ENCODE measurements at places on chromosomes 13 and 19.

DNA sequence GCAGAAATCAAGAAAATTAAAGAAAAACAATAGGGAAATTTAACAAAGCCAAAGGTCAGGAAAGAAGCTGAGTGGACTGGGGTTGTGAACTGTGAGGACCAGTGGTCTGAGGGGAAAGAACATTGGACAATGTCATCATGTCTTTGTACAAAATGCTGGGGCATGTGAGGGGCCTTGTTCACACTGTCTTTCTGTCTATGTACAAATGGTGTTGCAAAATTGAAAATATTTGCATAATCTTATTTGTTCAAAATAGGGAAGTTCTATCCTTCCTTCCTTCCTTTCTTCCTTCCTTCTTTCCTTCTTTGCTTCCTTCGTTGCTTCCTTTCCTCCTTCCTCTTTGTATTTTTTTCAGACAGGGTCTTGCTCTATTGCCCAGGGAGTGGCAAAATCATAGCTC, 79.2 kb upstream of the SCEL start:
- no peaks in the 10 kb centered on the region for H3K36me3 ChIP-seq
- peaks cover 5% of the 10 kb centered on the region for H3K27me3 ChIP-seq
- H3K27ac ChIP-seq, result no peak overlapping the region
- no peak for DNase-seq
- H3K4me3 ChIP-seq, result no peak overlapping the region
- H3K4me1 ChIP-seq, result no peaks in the 10 kb centered on the region

DNA sequence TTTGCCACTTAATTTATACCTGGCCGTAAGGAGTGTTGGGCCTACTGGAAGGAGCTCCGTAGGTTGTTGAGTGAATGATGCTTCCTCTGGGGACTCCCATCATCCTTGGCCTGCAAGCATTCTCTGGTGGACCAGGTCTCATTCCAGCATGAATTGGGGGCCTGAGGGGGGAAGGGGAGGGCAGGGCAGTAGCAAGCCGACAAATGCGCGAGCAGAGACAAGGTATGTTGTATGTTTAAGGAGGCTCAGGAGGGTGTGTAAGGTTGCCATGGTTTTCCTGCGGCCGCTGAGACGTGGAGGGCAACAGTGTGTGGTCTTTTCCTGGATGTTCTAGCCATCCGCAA, 749 bp downstream of the ZNF264 start:
- H3K27me3 ChIP-seq, result peaks cover 5% of the 10 kb centered on the region
- H3K36me3 ChIP-seq, result peaks cover 41% of the 10 kb centered on the region
- peaks cover 34% of the 10 kb centered on the region for H3K4me1 ChIP-seq
- peak overlapping the region; percentile 91 for H3K27ac ChIP-seq

- no peaks in the 10 kb centered on the region for H3K36me3 ChIP-seq
- H3K27ac ChIP-seq, result peak within 1 kb of the TSS; percentile 99
- peaks cover 14% of the 10 kb centered on the region for H3K27me3 ChIP-seq
- no peak for DNase-seq
- peaks cover 33% of the 10 kb centered on the region for H3K4me1 ChIP-seq
Measured at GRCh38 chr19:55116859-55117662, at the start of gene PPP1R12C. PPP1R12C (minus strand) TSS chr19:55117637; CDS start chr19:55117543, 94 bp downstream.

DNA sequence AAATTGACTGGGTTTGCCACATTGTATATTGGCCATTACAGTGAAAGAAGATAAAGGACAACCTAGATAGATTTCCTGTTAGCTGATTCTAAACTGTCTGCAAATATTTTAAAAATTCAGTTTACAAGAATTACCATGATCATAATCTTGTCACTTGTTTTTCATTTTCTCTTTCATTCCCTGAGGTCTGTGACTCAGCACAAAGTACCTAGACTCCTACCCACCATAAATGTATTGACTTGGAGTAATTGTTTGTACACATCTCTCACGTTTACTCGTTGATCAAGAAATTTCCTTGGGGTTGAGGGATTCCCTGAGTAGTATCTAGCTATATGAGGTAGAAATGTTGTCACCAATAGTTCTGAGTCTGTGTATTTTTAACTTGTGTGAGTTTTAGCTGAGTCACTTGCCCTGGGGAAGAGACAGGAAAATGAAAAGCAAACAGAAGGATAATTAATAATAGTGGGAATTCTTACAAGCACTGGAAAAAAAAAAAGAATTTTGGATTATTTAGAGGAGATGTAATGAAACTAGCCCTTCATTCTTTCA, 299.2 kb upstream of the DACH1 start:
- DNase-seq, result no peak
- H3K27me3 ChIP-seq, result peaks cover 4% of the 10 kb centered on the region

DNA sequence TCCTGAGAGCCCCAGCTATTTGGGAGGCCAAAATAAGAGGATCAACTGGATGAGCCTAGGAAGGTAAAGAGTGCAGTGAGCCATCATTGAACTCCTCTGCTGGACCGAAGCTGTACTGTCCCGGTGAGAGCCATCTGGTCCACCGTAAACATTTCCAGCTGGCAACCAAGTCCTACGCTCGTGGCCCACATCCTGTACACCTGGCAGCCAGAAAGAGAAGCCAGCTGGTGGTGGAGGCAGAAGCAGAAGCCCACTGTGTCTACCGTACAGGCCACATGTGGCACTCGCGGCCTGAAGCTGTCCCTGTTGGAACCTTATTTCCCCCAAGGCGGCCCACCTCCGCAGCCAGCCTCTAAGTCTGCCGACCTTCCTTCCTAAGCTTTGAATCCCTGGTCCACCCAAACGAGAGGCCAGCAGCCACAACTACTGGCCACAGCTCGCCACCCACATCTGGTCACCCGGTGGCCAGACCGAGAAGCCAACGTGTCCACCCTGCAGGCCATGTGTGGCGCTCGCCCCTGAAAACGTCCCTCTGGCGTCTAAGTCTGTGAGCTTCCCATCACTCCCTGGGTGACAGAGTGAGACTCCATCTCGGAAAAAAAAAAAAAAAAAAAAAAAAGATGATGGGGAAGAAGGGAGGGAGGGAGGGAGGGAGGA, 14.2 kb upstream of the ZNF91 start:
- H3K27ac ChIP-seq, result no peak overlapping the region
- H3K4me3 ChIP-seq, result no peak overlapping the region
- peaks cover 7% of the 10 kb centered on the region for H3K27me3 ChIP-seq
- no peaks in the 10 kb centered on the region for H3K36me3 ChIP-seq

- no peaks in the 10 kb centered on the region for H3K36me3 ChIP-seq
- peak overlapping the region; percentile 3 for H3K27ac ChIP-seq
- no peak for DNase-seq
- H3K4me3 ChIP-seq, result no peak overlapping the region
- H3K4me1 ChIP-seq, result peaks cover 28% of the 10 kb centered on the region
Measured at GRCh38 chr19:39145180-39145953, 19.8 kb downstream of the PAK4 start.

DNA sequence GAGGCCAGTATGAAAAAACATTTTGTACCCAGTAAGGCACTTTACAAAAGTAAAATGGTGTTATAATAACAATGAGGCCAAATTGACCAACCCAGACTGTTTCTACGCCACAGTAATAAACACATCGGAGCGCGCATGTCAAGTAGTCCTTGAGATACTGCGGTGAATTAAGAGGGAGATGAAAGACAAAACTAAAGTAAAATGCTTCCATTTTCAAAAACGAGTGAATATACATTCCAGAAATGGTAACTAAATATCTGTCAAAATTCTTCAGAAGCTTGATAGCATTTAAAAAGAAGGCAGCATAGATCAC, 19.0 kb downstream of the N4BP2L1 start:
- H3K27me3 ChIP-seq, result peaks cover 2% of the 10 kb centered on the region
- H3K4me3 ChIP-seq, result no peak overlapping the region
- DNase-seq, result no peak
- no peak overlapping the region for H3K27ac ChIP-seq

- no peak overlapping the region for H3K27ac ChIP-seq
- peak overlapping the region; percentile 7 for H3K4me3 ChIP-seq
- H3K27me3 ChIP-seq, result peaks cover 32% of the 10 kb centered on the region
- no peak for DNase-seq
Measured at GRCh38 chr19:54415901-54416673, 823 bp downstream of the TTYH1 start.

DNA sequence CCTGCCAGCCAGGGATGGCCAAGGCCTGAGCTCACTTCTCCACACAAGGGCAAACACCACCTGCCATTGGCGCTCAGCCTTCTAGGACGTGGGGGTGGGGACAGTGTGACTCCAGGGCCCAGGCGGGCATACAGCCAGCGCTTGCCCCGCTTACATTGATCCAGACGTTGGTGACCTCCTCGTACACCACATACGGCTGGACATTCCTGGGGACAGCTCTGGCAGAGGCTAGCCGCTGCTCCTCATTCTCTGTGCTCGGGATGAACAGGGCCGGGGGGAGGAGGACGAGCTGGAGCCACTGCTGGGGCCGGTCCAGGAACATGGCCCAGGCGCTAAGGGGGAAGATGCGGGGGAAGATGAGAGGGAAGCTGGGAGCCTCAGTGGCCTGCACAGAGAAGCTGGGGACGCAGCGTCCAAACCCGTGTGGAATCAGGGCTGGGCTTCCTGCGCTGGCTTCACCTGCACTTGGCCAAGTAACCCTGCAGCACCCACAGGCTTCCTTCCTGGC, 25.1 kb upstream of the MYDGF start:
- no peaks in the 10 kb centered on the region for H3K4me1 ChIP-seq
- no peaks in the 10 kb centered on the region for H3K27me3 ChIP-seq
- no peak overlapping the region for H3K4me3 ChIP-seq
- DNase-seq, result no peak
- peaks cover 10% of the 10 kb centered on the region for H3K36me3 ChIP-seq
- no peak overlapping the region for H3K27ac ChIP-seq

GRCh38 chr19:35533822-35534392, 651 bp downstream of the GAPDHS start:
- no peaks in the 10 kb centered on the region for H3K36me3 ChIP-seq
- peaks cover 37% of the 10 kb centered on the region for H3K4me1 ChIP-seq
- peak; percentile 74 for DNase-seq
- H3K27me3 ChIP-seq, result peaks cover 11% of the 10 kb centered on the region
- peak overlapping the region; percentile 86 for H3K4me3 ChIP-seq
- H3K27ac ChIP-seq, result peak overlapping the region; percentile 59

DNA sequence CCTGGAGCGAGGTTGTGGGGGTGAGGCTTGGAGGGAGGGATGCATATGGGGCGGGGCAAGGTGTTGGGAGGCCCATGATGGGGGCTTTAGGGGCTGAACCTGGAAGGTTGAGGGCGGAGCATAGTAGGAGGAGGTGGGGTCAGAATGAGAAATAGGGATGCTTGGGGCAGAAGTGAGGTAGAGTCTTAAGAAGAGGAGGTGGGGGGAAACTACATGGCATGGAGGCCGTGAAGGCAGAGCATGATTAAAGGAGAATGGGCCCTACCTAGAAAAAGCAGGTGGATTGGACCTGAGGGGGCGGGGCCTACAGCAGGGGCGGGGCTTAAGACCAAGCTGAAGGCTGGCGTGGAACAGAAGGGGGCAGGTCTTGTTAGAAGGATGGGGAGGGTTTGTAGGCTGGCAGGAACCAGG, 799 bp downstream of the NR1H2 start:
- H3K4me3 ChIP-seq, result peak overlapping the region; percentile 100
- no peak for DNase-seq
- H3K36me3 ChIP-seq, result peaks cover 8% of the 10 kb centered on the region
- H3K27me3 ChIP-seq, result peaks cover 13% of the 10 kb centered on the region

DNA sequence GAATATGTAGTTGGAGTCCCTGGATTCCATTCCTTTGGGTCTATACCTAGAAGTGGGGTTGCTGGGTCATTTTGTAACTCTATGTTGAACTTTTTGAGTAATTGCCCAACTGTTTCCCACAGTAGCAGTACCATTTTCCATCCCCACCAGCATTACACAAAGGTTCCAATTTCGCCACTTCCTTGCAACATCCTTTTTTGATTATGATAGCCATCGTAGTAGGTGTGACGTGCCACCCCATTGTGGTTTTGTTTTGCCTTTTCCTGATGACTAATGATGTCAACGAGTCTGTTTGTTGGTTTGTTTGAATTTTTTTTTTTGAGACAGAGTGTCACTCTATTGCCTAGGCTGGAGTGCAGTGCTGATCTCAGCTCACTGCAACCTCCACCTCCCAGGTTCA, 3.3 kb upstream of the PEX11G start:
- peak overlapping the region; percentile 83 for H3K27ac ChIP-seq
- peaks cover 14% of the 10 kb centered on the region for H3K4me1 ChIP-seq
- no peaks in the 10 kb centered on the region for H3K36me3 ChIP-seq
- DNase-seq, result peak; percentile 37
- no peaks in the 10 kb centered on the region for H3K27me3 ChIP-seq

GRCh38 chr19:39740395-39740794, 2.6 kb upstream of the CLC start:
- H3K4me3 ChIP-seq, result no peak overlapping the region
- no peaks in the 10 kb centered on the region for H3K4me1 ChIP-seq
- H3K27ac ChIP-seq, result no peak overlapping the region

- H3K36me3 ChIP-seq, result no peaks in the 10 kb centered on the region
- no peak for DNase-seq
- peaks cover 6% of the 10 kb centered on the region for H3K4me1 ChIP-seq
- no peak overlapping the region for H3K27ac ChIP-seq
- peaks cover 16% of the 10 kb centered on the region for H3K27me3 ChIP-seq
Measured at GRCh38 chr19:7502552-7502951, 13.4 kb upstream of the ZNF358 start.

DNA sequence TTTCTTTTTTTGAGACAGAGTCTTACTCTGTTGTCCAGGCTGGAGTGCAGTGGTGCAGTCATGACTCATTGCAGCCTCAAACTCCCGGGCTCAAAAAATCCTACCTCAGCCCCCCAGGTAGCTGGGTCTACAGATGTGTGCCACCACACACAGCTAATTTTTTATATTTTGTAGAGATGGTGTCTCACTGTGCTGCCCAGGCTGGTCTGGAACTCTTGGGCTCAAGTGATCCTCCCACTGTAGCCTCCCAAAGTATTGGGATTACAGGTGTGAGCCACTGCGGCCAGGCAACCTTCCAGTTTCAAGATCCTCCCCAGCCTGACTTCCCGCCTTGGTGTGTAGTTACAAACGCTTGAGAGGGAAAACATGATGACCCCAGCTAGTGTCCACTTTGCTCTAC, 22.2 kb downstream of the CNFN start:
- peaks cover 2% of the 10 kb centered on the region for H3K27me3 ChIP-seq
- no peaks in the 10 kb centered on the region for H3K4me1 ChIP-seq
- H3K4me3 ChIP-seq, result no peak overlapping the region
- DNase-seq, result no peak

- no peak for DNase-seq
- H3K4me3 ChIP-seq, result no peak overlapping the region
- peaks cover 2% of the 10 kb centered on the region for H3K27me3 ChIP-seq
- H3K36me3 ChIP-seq, result no peaks in the 10 kb centered on the region
- no peak overlapping the region for H3K27ac ChIP-seq
Measured at GRCh38 chr19:45632468-45633196, 6.6 kb downstream of the EML2 start.
